ENCODE measurements at places on chromosomes 1 and 21. TPM values are rescaled to one million over a fixed set of nuclear protein-coding genes. Genes with fewer than 3 reads are reported as not detected.

DNA sequence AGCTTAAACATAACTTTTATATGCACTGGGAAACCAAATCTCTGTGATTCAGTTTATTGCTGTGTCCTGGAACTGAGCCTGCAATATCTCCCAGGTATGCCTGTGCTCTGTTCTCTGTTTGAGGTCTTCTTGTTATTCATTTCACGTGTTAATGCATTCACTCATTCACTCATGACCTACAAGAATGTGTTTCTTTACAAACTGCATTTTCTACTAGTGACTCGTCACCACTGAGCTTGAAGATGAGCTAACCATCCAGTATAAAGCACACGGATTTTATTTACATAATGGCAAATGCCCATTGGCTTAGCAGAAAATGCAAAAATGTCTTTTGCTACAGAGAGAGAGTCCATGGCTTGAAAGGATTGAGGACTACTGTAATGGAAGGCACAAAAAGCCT lies 75.0 kb upstream of the DUSP10 start:
- no peak for DNase-seq

DNA sequence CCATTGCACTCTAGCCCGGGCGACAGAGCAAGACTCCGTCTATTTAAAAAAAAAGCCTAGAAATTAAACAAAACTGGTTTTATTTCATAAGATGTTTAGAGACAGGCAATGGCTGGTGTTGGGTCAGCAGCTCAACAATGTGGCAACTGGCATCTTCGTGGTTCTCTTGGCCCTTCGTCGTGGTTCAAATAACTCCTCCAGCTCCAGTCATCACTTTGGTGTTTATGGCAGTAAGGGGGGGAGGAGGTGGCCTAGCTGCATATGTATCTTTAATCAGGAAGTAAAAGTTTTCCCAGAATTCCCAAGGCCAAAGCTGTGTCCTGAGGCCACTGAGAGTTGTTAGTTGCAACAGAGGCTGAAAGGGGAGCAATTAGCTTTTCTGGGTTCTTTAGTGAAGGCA lies 13.0 kb upstream of the LTN1 start:
- no peak for DNase-seq

DNA sequence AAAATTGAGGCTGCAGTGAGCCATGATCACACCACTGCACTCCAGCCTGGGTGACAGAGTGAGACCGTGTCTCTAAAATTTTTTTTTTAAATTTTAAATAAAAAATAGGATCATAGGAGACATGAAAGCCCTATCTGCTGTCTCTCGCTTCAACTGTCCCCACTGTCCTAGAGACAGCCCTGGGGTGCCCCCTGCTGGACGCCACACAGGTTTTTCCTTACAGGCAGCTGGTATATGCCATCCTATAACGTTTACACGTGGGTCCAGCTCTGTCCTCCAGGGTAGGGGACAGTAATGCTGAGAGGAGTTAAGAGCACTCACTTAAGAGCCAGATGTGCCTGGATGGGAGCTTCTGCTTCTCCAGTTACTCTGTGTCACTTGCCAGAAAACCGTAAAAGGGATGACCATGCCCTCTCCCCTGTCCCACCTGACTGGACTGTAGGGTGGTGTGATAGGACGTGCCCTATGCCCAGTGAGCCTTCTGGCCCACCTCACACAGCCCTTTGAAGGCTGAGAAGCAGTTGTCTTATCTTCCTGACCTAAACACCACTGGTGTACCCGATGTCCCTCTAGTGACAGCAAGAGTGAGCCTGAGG lies 8.5 kb downstream of the FBXO2 start:
- peak; percentile 71 for DNase-seq

DNA sequence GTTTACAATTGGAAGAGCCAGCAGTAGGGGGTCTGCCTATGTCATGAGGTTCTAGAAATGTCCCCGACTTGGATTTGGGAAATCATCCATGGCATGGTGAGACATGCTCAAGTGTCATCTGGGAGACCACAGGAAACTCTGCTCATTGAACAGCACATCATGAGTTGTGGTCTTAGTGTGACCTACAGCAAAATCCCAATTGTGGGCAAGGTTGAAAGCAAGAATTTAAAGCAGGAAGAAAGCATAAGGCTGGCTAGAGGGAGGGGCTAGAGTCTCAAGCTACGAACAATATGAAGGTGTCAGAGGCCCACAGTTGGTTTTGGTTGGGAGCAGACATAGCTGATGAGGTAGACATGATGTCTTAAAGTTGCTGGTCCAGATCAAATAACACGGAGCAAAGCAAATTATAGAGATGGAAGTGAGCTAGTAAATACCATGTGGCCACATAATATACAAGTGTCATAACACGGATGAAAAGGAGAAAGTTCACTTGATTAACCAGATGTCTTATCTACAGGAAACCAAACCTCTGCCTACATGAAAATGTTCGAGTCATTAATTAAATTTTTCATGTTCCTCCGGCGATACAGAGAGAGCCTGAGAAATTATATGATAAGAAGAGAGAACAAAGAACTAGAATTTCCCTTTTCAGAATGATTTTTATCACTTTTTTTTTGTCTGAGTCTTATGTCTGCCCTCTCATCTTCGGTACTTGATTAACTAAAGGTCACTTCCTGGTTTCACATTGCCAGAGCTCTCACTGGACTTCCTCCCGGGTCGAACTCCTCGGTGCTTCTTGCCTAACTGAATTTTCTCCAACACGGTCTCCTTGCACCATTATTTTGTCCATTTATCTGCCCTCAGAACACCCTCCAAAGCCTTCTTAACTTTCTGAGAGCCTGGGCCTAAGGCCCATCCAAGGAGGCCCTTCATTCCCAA lies 67.5 kb upstream of the DUSP10 start:
- DNase-seq = no peak

Gene MPC2
- polyA plus RNA-seq = 105 TPM

GRCh38 chr1:17251701-17252376 lies 2.9 kb downstream of the PADI3 start:
- DNase-seq = no peak

Gene CD247
- 549 TPM for polyA plus RNA-seq

DNA sequence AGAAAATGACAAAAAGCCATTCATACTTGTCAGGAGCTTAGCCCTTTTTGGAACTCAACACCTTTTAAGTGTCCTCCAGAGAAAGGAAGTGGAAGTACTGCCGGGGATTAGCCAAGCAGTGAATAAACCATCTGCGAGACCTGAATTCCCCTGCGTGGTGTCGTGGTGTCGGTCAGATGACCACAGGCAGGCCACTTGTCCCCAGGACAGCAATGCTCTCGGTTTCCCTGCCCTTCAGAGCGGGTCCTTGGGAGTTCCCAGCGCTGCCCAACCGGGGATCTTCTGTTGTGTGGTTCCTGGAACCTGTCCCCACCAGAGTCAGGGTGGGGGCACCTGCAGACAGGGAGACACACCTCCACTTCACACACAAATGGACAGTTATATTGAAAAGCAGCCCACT lies 9.2 kb downstream of the GPR157 start:
- DNase-seq = no peak

Gene CCDC27
- not detected for polyA plus RNA-seq

Gene RIPPLY3
- polyA plus RNA-seq = not detected

Gene NOS1AP
- not detected for polyA plus RNA-seq

DNA sequence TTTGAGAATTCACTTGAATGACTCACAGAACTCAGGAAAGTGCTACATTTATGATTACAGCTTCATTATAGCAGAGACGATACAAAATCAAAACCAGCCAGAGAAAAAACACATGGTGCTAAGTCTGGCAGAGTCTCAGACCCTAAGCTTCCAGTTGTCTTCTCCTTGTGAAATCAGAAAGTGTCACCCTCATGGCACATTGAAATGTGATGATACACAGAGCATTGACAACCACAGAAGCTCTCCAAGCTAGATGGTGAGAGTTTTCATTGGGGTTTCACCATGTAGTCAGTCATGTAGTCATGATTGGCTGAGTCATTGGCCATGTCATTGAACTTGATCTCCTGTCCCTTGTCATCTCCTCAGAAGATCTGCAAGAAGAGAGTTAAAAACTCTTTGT lies 526.6 kb downstream of the MRPL39 start:
- DNase-seq = no peak

DNA sequence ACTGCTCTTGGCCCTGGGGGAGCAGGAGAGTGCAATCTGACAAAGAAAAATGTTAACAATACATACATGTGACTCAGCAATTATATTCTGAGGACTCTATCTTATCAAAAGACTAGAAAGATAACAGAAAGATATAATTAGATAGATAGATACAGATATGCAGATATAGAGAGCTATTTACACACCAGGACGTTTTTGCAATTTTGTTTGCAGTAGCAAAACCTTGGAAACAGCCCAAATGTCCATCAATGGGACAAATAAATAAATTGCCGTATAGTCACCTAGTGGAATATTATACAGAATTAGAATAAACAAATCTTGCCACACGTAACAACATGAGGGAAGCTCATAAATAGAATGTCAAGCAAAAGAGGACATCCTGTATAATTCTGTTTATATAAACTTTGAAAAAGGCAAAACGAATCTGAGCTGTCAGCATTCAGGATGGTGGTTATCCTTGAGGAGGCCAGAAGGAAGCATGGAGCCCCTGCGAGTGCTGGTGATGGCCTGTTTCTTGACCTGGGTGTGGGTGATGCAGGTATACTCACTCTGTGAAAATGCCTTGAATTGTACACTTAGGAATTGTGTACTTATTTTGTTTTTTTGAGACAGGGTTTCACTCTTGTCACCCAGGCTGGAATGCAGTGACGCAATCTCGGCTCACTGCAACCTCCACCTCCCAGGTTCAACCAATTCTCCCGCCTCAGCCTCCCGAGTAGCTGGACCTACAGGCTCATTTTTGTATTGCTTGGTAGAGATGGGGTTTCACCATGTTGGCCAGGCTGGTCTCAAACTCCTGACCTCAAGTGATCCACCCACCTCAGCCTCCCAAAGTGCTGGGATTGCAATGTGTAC lies 12.8 kb upstream of the TRIM63 start:
- no peak for DNase-seq

DNA sequence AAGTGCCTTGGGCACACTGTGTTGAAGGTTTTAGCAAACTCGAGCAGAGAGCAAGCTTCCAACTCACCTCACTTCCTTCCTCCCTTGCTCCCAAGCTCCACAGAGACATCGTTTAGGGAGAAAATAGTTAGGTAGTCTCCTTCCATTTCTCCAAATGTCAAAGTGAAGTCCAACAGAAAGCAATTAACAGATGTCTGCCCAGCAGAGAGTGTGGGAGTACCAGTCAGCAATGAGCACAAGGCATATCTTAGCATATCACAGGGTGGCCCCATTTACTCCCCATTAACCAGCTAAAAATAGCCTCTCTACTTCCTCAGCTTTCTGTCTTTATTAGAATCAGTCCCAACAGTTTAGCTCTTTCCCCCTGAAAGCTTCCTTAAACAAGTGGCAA lies 334.2 kb upstream of the CAMK1G start:
- DNase-seq = no peak

DNA sequence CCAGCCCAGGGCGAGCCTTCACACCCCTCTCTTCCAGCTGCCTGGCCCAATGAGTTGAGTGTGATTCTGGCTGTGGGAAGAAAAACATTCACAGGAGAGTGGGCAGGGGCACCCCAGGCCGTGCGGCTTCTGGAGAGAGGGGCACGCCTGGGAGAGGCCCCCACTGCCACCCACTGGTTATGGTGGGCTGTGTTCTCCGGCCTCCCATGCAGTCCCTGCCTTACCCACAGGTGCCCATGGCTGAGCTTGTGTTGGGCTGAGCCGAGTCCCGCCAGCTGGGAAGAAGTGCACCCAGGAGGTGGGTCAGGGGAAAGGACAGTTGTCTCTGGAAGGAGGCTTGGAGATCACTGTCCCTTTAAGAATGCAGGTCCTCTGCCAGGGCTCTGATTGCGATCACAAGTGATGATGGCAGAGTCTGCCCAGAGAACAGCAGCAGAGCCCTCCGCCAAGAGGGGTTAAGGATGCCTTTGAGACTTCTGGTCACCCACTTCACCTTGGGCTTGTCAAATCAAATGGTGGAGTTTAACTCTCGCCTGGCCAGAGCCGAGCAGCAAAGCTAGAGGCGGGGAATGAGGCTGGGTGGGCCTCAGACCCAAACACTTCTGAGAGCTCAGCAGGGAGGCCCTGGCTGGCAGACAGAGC lies 124.7 kb upstream of the ARHGEF16 start:
- DNase-seq = no peak

DNA sequence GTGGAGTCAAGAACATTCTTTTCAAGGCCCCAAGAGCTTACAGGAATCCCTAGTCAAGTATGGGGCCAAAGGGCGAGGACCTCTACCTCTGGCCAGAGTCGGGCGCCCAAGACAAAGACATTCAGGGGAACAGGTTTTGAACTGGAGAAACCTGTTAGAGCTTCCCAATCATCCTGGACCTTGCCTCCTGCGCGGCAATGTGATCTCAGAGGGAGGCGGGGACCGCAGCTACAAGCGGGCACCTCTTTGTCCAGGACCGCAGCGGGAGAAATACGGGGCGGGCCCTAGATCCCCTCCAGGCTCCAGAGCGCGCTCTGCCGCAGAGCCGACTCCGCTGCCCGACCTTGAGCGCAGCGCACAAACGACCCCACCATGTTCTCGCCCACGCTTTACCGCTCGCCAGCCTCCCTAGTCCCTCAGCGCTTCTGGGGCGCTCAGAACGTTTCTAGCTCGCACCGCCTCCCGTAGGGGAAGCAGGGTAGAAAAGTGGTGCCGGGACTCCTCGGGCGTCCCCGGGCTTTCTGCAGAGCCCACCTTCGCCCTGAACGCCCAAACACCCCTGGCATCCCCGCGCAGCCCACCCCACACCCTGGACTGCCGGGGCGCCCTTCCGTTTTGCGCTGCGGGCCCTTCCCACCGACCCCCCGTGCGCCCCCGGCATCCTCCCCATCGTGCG lies 28.1 kb downstream of the RABIF start:
- DNase-seq = peak; percentile 34

DNA sequence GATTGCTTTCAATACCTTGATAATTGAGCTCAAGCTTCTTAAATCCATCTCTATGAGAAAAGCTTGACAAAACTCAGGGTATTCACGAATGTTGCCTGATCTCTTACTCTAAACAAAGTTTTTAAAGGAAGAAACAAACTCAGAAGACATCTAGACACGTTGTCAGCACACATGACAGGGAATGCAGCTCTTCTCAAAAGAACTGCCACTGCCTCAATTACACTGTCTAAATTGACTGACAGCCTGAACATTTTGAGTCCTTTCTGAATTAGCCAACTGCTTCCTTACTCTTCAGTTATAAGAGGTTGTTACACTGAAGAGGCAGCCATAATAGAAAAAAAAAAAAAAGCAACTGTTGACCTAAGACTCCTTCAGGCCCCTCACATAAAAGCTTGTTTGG lies 1646.7 kb upstream of the B3GALT2 start:
- no peak for DNase-seq

Gene PPIH
- polyA plus RNA-seq = 68.4 TPM

Gene CYP4Z1
- polyA plus RNA-seq = not detected

DNA sequence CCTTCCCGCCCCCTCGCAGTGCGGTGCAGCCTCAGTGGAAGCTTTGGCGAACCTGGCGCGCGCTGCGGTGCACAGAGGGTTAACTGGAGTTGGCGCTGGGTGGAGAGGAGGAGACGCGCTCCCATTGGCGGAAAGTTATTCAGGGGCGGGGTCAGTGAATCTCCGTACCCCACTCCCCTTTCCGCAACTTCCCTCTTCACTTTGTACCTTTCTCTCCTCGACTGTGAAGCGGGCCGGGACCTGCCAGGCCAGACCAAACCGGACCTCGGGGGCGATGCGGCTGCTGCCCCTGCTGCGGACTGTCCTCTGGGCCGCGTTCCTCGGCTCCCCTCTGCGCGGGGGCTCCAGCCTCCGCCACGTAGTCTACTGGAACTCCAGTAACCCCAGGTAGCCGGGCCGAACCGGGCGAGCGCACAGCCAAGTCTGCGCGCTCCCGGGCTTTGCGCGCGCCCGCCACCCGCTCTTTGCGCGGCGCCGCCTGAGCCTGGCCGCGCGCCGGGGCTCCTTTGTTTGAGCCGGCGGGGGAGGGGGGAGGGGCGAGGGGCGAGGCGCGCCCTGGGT lies at the start of gene EFNA4:
Gene EFNA4 (plus strand): TSS at position 191 of the 561 bp plus-strand sequence. CDS start 84 bp downstream, at position 275.
- DNase-seq = peak; percentile 93

GRCh38 chr1:101260556-101261350 lies 23.9 kb downstream of the S1PR1 start:
- no peak for DNase-seq

Gene PLEKHG5
- polyA plus RNA-seq = not detected

All from CD4-positive, CD25-positive, alpha-beta regulatory T cell (primary cell).